GM12892 (cell line): ENCODE measurements at places on chromosomes 4 and X.
A peak's percentile ranks its signal among the peaks of the same experiment; 100 is the strongest.

- DNase-seq: no peak
Observed at GRCh38 chr4:85603437-85604336, 128.7 kb downstream of the ARHGAP24 start.

GRCh38 chr4:89111833-89112563, 665 bp downstream of the TIGD2 start:
- DNase-seq: no peak

DNA sequence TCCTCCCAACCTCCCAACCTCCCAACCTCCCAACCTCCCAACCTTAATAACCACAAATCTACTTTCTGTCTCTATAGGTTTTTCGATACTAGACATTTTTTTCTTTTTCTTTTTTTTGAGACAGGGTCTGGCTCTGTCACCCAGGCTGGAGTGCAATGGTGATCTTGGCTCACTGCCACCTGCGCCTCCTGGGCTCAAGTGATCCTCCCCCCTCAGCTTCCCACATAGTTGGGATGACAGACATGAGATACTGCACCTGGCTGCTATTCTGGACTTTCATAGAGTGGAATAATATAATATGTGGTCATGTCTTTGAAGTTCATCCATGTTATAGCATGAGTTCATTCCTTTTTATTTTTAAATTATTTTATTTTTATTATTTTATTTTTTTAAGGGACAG, 39.5 kb upstream of the ZFX start:
- no peak for DNase-seq

DNA sequence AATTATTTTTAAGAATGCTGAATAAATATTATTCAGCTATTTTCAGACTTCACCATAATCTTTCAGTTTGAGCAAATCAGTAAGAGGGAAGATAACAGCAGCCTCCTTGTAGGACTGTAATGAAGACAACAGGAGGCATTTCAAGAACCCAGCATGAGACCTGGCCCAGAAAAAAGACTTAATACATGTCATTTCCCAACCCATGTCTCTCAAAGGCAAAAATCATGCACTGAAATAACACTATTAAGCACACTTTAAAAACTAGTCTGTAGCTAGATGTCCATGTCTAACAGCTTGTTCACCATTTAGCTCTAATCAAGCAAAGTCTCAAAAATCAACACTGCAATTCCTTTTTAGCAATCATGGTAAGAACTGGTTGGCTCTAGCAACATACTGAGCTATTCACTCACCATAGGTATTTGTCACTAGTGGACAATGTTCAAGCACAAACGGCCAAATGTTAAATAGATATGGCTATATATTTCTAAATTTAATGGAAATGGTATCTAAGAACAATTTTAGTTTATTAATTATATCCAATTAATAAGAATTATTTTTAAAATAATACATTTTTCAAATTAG, 109.9 kb downstream of the WDFY3 start:
- no peak for DNase-seq

GRCh38 chr4:71006203-71006907, 12.9 kb downstream of the DCK start:
- peak; percentile 23 for DNase-seq
